ENCODE measurements at places on chromosomes 6 and 20. TPM values are rescaled to one million over a fixed set of nuclear protein-coding genes. Genes with fewer than 3 reads are reported as not detected.

The CST2 gene
- not detected for total RNA-seq

The ABHD16B gene
- not detected for total RNA-seq

The C20orf141 gene
- total RNA-seq = not detected

The FOXS1 gene
- total RNA-seq = 1.1 TPM

The FABP7 gene
- total RNA-seq = not detected

DNA sequence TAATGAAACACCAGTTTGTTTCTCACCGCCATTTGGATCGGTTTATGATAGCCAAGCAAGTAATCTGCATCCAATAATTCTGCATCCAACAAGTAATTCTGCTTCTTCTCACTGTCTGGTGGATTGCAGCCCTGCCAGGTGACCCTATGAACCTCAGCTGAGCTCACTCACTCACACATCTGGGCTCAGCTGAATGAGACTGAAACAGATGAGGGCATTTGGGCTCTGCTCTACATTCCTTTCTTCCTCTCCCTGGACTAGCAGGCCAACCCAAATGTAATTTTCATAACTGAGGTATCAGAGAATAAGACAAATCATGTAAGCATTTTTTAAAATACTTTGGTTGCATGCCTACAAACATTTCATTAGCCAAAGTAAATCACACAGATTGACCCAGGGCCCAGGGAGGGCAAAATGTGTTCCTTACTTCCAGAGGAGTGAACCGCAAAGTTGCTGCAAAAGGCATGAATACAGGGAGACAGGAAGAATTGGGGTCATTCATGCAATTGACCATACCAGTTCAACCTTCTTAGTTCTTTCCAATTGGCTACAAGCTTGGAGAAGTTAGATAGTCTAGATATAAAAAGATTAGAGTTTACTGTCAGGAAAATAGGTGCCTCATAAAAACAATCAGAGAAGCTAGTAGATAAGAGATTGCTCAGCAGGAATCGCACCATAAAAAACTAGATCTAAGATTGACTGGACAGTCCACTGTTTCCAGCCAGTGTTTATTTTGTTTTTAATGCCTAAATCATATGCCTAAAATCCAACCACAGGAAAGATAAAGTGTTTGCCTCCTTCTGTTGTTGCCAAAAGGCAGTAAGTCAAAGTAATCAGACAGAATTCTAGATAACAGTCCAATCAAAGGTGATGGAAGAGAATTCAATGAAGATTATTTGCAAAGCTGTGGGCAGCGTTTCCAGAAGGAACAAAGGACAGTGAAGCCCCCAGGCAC lies 43.7 kb downstream of the CBLN4 start:
- H3K27ac ChIP-seq = no peak overlapping the region
- no peaks in the 10 kb centered on the region for H3K36me3 ChIP-seq
- no peak overlapping the region for H3K4me3 ChIP-seq
- peaks cover 15% of the 10 kb centered on the region for H3K4me1 ChIP-seq

DNA sequence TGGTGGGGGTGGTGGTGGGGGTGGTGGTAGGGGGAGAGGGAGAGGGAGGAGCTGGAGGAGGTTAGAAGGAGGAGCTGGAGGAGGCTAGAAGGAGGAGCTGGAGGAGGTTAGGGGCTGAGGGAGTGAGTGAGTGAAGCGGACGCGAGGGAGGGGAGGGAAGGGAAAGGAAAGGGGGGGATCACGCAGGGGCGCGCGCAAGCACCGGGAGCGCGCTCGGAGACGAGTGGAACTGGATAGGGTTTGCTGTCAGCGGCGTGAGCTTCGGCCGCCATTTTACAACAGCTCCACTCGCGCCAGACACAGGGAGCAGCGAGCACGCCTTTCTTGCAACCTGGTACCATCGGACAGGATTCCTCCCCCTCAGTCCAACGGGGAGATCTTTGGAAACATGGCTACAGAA lies 90.5 kb upstream of the FERMT1 start:
- H3K27ac ChIP-seq = no peak overlapping the region
- no peaks in the 10 kb centered on the region for H3K27me3 ChIP-seq
- DNase-seq = no peak
- H3K36me3 ChIP-seq = no peaks in the 10 kb centered on the region

- H3K27ac ChIP-seq = no peak overlapping the region
- no peaks in the 10 kb centered on the region for H3K27me3 ChIP-seq
These were observed 116.2 kb downstream of the RWDD2A start for GRCh38 chr6:83309344-83309743.
